ENCODE measurements at places on chromosomes 16 and 17.

GRCh38 chr17:8791910-8792270 is 7.3 kb downstream of the MFSD6L start:
- DNase-seq = peak; percentile 22

GRCh38 chr16:586645-587590 is 2.9 kb upstream of the RAB40C start:
- no peak for DNase-seq

DNA sequence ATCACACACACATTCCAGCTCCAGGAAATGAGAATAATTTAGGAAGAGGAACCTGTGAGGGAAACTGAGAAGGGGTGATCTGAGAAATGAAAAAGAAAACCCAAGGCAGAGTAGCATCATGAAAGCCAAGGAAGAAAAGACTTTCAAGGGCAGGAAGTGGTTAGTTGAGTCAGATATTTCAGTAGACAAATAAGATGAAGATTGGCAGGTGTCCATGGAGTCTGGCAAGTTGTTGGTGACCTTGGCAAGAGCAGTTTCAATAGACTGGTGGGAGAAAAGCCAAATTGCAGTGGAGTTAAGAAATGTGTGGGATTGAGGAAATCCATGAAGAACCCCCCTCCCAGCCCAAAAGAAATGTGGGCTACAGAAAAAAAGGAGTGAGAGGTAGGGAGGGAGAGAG is 10.7 kb downstream of the GNAO1 start:
- no peak for DNase-seq

GRCh38 chr17:74815550-74816370 is 39.6 kb upstream of the NAT9 start:
- no peak for DNase-seq

- no peak for DNase-seq
Measured at GRCh38 chr16:31149332-31149731, 534 bp downstream of the PRSS36 start.

GRCh38 chr16:26905336-26905735 is 161.4 kb upstream of the C16orf82 start:
- DNase-seq = no peak

GRCh38 chr17:8572764-8573163 is 57.8 kb downstream of the MYH10 start:
- DNase-seq = no peak

- DNase-seq = no peak
Measured at GRCh38 chr17:59761385-59762048, 54.1 kb downstream of the VMP1 start.

- no peak for DNase-seq
Measured at GRCh38 chr16:30609002-30609925, 925 bp downstream of the ZNF689 start.

DNA sequence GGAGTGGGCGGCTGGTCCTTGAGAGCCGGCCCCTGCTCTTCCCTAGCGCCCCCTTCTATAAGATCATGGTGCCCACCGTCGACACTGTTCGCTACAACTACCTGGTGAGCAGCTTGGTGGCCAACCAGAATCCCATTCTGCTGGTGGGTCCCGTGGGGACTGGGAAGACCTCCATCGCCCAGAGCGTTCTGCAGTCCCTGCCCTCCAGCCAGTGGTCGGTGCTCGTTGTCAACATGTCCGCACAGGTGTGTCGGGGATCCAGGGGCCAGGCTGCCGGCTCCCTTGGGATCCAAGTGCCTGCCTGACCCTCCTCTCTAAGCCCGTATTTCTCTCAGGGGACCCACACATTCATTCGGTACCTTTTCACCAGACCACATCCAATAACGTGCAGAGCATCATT is 41.4 kb upstream of the KDM6B start:
- no peak for DNase-seq

GRCh38 chr16:30910427-30911029 is 12.8 kb upstream of the FBXL19 start:
- no peak for DNase-seq

DNA sequence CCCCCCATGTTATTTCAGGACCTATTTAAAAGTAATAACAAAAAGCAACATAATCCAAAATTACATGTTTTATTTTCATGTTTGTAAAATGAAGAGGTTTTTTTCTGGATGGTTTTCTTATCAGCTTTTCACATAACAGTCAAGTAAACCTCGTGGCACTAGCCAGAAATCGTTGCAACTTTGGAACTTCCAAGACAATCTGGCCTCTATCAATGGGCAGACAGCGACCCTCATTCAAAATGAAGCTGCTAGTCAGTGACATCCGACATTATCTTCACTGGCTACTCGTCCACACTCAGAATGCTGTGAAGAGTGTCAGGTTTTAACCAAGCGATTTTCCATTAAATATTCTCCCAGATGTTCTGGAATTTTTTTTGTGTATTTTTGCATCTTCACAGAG is 22.7 kb downstream of the ZNF652 start:
- DNase-seq = no peak

GRCh38 chr16:30813821-30814189 is 26.8 kb upstream of the ZNF629 start:
- peak; percentile 25 for DNase-seq

GRCh38 chr17:77247048-77247541 is 106.3 kb downstream of the SEC14L1 start:
- peak; percentile 95 for DNase-seq

- DNase-seq = no peak
Measured at GRCh38 chr16:84218956-84219355, 20.9 kb downstream of the KCNG4 start.

DNA sequence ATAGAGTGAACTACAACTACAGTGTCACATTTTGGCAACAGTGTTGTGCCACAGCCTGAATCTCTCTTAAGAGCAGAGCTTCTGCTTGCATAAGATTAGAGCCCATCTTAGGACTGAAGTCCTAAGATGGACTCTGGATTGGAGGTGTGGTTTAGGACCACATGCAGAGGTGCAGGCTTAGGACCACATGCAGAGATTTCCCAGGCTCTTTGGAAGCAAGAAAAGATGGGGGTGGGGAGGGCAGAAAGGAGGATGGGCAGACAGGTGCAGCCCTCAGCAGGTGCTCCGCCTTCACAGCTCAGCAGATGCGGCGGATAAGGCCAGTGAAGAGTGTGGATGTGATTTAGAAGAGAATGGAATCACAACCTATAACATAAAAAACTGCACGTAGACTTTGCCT is 128.7 kb downstream of the TANGO6 start:
- no peak for DNase-seq

DNA sequence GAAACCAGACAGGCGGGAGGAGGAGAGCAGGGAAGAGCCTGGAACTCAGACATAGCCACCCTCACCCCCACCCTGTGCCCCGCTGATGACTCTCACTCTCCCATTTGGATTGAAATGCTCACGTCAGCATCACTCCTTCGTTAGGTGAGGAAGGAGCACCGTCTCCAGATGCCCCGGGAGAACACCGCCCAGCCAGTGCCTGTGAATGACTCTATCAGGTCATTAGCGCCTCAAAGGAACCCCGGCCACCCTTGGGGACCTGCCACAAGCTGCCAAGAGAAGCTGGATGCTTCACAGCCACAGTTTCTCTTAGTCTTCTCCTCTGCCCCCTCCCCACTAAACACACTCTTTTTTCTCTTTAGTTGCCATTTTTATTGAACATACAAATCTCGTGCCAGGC is 66.0 kb downstream of the CACNG3 start:
- DNase-seq = no peak

- no peak for DNase-seq
Measured at GRCh38 chr17:72661945-72662826, 430.3 kb downstream of the SLC39A11 start.

DNA sequence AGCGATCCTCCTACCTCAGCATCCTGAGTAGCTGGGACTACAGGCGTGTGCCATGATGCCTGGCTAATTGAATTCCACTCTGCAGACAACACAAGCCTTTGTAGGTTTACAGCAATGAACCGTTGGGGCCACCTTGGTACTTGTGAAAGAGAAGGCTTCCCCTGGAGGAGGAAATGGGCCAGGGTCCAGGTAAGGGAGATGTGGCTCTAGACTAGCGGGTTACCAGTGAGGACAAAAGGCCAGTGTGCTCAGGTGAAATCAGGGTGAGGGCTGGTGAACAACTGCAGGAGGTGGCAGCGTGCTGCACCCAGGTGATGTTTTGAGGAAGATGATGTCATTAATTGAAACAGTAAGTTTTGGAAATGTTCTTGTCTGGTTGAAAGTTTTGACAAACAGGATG is 6.7 kb downstream of the SDR42E1 start:
- DNase-seq = no peak

GRCh38 chr17:62693616-62694409 is 66.3 kb downstream of the MRC2 start:
- no peak for DNase-seq

- no peak for DNase-seq
Measured at GRCh38 chr17:43905985-43906852, 1.1 kb downstream of the MPP2 start.

GRCh38 chr17:43830510-43831140 is 2.3 kb downstream of the MPP3 start:
- DNase-seq = peak; percentile 29

DNA sequence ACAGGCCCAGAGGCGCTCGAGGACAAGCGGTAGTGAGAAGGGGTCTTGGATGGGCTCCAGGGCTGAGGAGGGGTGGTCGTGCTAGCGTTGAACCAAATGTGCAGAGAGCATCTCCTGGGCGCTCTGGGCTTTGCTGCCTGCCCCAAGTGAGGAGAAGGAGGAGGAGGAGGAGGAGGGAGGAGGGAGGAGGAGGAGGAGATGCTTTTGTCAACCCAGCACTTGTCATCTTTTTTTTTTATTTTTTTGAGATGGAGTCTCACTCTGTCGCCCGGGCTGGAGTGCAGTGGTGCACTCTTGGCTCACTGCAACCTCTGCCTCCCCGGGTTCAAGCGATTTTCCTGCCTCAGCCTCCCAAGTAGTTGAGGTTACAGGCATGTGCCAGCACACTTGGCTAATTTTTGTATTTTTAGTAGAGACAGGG is 59.8 kb downstream of the PGS1 start:
- no peak for DNase-seq

DNA sequence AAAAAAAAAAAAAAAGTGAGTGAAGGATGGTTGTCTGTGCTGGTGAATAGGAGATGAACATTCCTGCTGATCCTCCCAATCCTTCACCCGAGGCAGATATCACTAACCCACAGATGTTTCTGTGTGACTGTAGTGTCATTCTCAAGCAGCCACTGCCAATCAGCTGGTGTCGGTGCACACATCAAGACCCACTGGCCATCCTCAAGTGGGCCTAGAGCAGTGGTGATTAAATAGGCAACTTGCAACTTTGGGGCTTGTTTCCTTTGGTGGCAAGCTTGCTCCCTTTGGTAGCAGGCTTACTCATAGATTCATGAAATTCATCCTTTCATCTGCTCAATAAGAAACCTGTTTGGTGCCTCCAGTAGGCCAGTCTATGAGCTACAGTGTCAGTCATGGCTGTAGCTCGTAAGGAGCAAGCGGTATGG is 51.1 kb upstream of the LGALS9 start:
- DNase-seq = no peak

- DNase-seq = no peak
Measured at GRCh38 chr17:61366076-61366714, 33.4 kb upstream of the TBX2 start.

- DNase-seq = no peak
Measured at GRCh38 chr17:41914358-41914766, 4.4 kb downstream of the ACLY start.

DNA sequence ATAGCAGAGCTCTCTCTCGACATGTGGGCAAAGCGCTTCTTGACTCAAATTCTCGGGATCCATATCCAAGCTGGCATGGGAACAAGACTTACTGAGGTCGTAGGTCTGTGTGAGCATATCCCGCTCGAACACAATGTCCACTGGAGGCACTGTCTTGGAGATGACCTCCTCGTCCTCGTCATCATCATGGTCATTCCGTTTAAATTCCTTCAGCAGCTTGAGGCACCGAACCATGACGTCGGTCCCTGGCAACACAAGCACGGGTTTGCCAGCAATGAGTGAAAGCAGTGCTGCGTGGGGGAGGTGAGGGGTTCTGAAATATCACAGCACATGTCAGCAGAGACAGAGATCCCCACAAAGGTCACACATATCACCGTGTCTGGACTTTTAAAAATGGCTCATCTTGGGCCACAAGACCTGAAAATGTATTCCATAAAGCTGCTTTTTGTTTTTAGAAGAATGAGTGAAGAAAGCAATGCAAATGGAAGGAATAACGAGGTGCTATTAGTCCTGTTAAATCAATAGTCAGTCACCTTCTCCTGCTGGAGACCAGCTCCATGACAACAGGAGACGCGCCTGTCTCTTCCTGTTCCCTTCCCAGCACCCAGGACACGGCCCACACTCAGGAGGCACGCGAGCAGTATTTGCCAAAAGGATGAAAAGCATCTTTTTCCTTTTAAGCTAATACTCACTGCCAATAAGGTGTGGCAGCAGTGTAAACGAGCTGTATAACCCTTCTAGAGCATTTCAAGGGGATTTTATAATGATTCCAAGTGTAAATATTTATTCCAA is 37.9 kb downstream of the GTF3C1 start:
- DNase-seq = no peak

DNA sequence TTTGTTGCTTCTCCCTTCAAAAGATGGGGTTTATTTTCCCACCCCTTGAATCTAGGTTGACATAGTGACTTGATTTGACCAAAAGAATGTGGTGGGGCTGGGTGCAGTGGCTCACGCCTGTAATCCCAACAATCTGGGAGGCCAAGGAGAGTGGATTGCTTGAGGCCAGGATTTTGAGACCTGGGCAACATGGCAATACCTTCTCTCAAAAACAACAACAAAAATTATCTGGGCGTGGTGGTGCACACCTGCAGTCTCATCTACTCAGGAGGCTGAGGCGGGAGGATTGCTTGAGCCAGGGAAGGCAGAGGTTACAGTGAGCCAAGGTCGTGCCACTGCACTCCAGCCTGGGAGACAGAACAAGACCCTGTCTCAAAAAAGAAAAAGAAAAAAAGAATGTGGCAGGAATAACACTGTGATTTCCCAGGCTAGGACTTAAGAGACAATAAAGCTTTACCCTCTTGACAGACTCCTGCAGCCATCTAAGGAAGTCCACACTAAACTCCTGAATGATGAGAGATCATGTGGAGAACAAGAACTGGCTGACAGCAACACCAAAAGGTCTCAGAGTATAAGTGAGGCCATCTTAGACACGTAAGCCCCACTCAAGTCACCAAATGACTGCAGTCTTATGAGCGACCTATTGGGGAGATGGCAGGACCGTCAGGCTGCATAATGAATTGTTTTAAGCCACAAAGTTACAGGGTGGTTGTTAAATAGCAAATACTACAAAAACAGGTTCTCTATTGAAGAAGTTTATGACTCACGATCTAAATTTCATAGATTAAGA is 37.0 kb downstream of the FBXL20 start:
- peak; percentile 66 for DNase-seq

DNA sequence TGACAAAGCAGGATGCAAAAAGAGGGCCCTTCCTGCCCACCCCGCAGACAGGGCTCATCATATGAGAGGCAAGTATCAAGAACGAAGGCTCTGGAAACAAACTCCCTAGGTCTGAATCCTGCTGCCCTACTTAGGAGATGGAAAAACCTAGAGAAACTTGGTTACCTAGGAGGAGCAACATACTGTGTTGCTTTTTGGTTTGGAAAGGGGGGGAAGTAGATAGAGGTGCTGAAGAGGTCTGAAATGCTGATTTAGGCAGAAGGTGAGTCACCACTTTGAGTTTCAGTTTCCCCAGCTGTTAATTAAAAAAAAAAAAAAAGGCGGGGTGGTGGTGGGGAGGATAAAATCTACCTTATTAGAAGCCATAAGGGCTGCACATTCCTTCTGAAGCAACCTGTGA is 1.5 kb downstream of the N4BP1 start:
- DNase-seq = peak; percentile 23

- DNase-seq = no peak
Measured at GRCh38 chr16:64648282-64648681, 473.6 kb downstream of the CDH11 start.

GRCh38 chr16:4369007-4369733 is 2.5 kb upstream of the VASN start:
- DNase-seq = no peak

Data from suppressor macrophage (primary cell).